ENCODE measurements at places on chromosomes 4 and X. TPM values are rescaled to one million over a fixed set of nuclear protein-coding genes. Genes with fewer than 3 reads are reported as not detected.
A peak's percentile ranks its signal among the peaks of the same experiment; 100 is the strongest.

GRCh38 chr4:4852591-4853362 lies 6.7 kb upstream of the MSX1 start:
- peak; percentile 32 for DNase-seq

DNA sequence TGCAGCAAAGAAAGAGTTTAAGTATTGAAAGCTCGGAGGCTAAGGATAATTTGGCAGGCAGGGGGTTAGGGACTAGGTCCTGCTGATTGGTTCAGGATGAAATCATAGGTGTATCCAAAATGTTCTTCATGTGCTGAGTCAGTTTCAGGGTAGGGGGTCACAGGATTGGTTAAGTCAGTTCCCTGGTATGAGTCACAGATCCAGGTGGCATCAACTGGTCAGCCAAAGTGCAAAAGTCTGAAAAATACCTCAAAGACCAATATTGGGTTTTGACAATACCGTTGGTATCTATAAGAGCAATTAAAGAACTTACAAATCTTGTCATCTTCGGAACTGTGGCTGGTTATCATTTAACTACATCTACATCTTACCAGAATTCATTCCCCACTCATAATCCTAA lies 25.6 kb upstream of the PRDM8 start:
- DNase-seq: no peak

DNA sequence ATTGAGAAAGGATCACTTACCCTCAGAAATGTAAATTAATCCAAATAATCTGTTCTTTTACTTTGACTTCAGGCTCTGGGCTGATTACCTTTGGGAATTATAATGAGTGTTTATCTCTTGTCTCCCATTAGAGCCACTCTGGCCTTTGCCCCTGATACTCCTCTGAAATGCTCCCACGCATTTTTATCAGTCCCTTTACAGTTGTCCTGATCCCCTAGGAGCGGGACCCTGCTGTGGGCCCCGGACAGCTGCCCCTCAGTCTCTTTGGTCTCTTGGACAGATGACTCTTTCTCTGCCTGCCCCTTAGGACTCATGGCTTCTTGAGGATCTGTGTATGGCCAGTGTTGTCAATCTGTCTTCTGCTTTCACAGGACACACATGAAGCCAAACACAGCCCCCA lies 1.0 kb upstream of the TRIM75 start:
- no peak for DNase-seq

DNA sequence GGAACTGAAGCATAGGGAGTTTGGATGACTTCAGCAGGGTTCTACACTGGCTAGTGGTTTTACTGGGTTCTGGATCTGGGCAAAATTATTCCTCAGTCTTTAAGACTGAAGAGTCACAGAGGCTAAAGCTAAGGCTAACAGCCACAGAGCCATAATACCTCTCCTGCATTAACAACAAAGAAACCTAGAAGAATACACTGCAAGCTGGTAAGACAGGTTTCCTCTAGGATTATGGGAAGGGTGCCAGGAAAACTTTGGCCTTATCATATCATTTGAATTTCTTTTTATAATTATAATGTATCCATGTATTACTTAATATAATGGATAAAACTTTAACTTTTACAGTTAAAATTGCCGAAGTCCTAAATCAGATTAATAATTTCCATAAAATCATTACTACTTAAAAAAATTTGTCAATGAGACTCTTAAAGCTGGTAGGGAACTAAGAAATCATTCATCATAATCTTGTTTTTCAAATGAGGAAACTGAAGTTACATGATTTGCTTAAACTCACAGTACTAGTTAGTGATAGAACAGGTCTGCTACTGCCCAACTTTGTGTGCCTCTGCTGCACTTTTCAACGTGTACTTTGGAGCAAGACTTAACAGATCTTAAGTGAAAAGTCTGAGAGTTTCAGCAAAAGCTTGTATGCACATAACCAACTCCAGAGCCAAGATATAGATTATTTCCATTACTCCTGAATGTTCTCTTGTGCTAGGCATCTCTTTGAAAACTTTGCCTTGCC lies 24.2 kb upstream of the PGRMC2 start:
- peak; percentile 52 for DNase-seq

DNA sequence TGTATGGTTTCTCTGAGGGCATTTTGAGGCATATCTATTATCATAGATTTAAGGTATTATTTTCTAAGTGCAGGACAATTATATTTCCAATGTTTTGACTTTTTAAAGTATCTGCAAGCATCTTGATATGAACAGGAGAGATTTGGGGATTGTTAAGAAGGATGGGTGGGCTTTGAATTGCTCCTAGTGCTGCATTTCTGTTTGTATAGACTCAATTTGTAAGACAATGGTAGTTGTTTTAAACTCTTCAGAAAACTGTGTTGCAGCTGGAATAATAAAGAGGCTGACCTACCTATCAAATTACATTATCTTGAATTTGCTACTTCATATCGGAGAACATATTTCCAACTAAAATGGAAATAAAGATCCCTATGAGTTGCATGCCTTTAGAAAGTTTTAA lies 570.3 kb downstream of the ADGRL3 start:
- no peak for DNase-seq

DNA sequence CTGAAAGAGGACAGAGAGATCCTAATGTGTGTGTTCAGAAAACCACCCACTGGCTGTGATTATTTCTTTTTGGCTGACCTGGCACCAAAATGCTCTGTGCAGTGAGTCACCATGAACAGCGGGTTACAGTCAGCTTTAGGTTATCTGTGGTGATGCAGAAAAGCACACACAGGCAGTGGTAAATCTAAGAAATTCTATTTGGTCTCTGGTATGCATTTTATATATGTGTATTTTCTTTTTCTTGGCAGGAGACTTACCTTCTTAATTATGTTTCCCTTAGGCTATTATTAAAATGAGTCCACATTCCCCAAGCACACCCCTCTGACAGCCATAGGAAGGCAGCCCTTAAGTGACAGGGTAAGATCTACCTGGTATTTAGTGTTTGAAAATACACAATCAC lies 79.1 kb upstream of the TFDP3 start:
- DNase-seq: no peak

The PTPN13 gene
- total RNA-seq: 9.1 TPM

The SSX4 gene
- not detected for total RNA-seq

The ADH6 gene
- not detected for total RNA-seq

GRCh38 chr4:176360446-176360845 lies 40.7 kb downstream of the SPCS3 start:
- DNase-seq: no peak

GRCh38 chr4:154142664-154143063 lies 348.9 kb downstream of the DCHS2 start:
- no peak for DNase-seq

DNA sequence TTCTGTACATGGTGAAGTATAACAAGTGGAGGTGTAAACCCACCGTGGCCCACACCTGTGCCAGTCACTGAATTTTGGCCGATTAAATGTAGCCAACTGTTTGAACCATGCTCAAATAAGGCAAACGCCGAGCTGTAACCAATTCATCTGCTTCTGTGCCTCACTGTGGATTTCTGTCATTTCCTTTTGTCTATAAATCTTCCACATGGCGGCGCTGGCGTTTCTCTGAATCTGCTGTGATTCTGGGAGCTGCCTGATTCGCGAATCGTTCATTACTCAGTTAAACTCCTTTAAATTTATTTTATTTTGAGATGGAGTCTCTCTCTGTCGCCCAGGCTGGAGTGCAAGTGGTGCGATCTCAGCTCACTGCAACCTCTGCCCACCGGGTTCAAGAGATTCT lies 19.2 kb downstream of the SUPT20HL2 start:
- no peak for DNase-seq

DNA sequence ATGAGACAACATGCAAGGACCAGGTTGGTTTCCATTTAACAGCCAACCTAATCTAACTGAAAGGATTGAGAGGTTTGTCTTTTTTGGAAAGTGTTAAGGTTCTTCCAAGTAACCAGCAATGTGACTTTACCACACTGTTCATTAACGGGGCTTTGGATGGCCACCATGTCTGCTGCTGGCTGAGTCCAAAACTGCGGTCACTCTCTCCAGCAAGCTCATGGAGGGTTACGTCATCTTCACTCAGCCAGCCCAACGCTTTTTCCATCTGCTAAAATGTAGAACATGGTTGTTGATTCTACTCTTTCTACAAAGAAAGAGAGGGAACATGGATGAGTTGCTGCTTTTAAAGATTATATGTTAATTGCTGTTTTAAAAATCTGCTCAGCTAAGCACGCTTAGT lies 11.0 kb downstream of the PKD2 start:
- DNase-seq: peak; percentile 29

DNA sequence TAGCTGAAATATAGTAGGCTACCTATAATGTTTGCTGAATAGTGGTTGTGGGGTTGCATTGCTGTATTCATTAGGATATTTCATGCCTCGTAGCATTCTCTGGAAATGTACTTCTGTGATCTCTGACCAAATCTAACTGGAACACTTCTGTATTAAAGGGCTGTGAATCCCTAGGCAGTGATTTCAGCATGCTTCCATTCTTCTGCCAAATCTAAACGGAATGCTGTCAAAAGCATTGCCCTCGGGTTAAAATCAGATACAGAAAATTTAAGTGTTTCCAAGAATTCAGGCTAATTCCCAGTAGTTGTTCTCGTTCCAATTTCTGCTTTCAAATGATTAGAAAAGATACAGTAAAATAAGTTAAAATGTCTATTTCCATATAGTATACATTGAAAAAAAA lies 1847.5 kb upstream of the IGFBP7 start:
- no peak for DNase-seq

DNA sequence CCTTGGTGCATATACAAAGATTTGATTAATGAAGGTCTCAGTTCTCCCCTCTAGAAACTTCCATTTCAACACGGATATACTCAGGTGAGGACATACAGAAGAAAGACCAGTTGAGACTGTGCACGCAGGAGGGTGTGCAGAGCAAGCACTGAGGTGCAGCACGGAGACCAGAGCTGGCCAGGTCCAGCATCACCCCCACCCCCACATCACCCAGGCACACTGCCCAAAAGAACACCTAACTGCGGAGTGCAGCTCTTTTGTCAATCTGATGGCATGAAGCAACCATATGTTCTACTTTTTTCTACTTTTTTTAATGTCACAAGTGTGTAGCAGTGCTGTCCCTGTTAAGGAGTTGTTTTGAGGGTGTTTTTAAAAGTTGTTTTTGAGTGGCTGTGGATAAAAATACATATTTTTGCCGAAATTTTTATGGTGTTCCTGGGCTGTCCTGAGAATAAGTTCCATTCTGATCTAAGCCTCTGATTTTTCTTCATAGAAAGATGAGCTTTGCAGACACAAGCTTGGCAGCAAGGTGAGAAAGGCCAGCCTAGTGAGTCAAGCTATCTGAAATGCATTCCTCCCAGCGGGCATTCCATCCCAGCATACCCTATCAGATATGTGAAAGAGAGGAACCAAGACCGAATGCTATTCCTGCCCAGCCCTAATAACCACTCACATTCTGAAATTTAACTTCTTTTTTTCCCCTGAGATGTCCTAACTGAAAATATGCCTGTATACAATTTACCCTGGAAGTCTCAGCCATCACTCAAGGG lies 173.7 kb downstream of the PTTG2 start:
- DNase-seq: peak; percentile 74

All from body of pancreas (tissue), 4 donors.